Esophagus muscularis mucosa (tissue), 4 donors: ENCODE measurements at places on chromosomes 11 and 22. TPM values are rescaled to one million over a fixed set of nuclear protein-coding genes. Genes with fewer than 3 reads are reported as not detected.

DNA sequence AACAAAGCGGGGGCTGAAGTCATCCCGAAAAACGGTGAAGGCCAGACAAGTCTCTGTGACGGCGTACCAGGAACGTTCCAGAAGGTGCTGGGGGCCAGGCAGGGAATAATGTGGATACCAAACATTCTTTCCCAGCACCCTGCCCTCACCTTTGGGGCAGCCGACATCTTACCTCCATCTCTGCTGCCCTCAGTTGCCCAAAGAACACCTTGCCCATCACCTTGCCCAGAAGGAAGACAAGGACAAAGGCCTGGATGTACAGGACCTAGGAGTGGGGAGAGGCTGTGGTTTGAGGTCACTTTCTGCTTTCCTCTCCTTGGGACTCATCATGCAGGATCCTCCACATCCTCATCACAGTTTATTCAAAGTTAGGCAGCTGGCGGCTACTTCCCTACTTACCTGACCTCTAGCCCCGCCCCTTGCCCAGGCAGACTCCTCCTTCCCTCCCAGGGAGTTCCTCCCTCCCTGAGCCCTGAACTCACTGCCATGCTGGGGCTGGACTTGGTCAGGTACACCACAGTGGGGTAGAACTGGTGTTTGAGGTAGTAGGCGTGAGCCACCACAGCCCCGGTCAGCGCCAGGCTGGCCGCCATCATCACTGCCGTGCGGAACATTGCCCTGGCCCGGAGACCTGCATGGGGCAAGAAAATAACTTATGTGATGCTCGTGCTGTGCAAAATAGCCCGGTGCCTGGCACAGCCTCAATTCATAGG, 1.2 kb downstream of the SYVN1 start:
- no peak for DNase-seq

HPX gene
- total RNA-seq: 0.86 TPM

- no peak for DNase-seq
Measured at GRCh38 chr11:94728541-94728940, 39.6 kb upstream of the AMOTL1 start.

DNA sequence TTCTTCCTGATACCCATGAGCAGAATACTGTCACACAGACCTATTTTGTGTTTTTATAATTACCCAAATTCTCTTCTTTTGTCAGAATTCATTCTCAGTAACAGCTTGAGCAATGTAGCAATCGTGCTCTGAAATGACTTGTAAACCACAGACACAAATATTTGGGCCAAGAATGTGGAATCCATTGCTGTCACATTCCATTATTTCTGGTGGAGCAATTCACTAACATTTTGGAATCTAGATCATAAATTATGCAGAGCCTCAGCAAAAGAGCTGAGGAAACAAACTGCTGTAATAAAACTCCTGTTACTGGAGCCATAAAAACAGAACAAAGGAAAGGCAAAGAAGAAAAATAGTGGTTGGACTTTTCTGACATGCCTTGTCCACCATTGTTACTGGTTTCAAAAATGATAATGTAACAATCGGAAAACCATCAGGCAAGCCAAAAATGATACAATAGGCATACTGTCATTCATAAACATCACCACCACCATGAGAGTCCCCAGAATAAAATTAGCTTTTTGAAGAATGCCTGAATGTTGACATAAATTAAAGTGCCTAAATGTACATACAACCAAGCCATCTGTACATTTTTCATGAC, 223.4 kb upstream of the PITPNB start:
- no peak for DNase-seq

DNA sequence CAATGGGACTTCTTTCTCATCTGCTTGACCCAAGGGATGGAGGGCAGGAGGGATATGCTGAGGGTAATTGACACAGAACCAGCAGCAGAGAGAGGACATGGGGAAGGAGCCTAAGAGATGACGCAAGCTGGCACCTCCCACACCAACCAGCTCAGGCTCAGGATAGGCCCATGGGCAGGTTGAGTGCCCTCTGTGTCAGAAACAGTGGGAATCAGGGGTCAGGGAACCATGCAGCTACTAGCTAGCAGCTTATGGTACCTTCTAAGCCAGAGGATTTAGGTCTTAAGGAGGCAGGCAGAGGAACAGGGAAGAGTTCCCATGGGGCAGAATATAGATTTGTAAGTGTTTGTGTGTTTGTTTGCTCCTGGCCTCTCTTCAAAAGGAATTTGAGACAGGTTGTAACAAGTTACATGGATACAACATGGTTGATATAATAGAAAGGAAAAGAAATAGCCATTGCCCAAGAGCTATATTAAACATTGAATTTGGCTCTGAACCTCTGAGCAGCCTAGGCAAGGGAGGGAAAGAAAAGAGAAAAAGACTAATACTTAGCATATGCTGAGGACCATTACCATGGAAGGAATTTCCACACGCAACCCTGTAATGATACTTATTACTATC, 39.9 kb upstream of the NAV2 start:
- DNase-seq: no peak
